ENCODE measurements at places on chromosomes 11 and 22.

GRCh38 chr11:12052676-12053605, 44.5 kb upstream of the DKK3 start:
- H3K4me3 ChIP-seq: no peak overlapping the region
- H3K27ac ChIP-seq: peak overlapping the region; percentile 35
- H3K36me3 ChIP-seq: no peaks in the 10 kb centered on the region
- H3K4me1 ChIP-seq: peaks cover 9% of the 10 kb centered on the region

DNA sequence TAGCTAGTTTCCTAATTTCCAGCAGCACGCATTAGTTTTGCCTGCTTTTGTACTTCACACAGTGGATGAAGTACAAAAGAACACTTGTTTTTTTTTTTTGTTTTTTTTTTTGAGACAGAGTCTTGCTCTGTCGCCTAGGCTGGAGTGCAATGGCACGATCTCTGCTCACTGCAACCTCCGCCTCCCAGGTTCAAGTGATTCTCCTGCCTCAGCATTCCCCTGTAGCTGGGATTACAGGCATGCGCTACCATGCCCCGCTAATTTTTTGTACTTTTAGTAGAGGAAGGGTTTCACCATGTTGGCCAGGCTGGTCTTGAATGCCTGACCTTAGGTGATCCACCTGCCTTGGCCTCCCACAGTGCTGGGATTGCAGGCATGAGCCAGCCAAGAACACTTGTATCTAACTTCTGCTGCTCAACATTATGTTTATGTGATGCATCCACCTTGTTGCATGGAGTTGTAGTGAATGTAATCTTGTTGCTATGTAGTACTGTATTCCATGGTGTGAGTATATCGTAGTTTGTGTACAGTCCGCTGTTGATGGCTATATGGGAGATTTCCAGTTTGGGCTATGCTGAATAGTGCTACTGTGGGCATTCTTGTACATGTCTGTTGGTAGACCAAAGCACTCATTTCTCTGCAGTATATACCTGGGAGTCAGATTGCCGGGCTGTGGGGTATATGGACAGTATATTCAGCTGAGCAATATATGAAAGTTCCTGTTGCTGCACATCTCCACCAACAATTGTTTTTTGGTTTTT, 17.3 kb downstream of the PACS1 start:
- no peaks in the 10 kb centered on the region for H3K27me3 ChIP-seq
- peaks cover 20% of the 10 kb centered on the region for H3K4me1 ChIP-seq
- no peak for DNase-seq

DNA sequence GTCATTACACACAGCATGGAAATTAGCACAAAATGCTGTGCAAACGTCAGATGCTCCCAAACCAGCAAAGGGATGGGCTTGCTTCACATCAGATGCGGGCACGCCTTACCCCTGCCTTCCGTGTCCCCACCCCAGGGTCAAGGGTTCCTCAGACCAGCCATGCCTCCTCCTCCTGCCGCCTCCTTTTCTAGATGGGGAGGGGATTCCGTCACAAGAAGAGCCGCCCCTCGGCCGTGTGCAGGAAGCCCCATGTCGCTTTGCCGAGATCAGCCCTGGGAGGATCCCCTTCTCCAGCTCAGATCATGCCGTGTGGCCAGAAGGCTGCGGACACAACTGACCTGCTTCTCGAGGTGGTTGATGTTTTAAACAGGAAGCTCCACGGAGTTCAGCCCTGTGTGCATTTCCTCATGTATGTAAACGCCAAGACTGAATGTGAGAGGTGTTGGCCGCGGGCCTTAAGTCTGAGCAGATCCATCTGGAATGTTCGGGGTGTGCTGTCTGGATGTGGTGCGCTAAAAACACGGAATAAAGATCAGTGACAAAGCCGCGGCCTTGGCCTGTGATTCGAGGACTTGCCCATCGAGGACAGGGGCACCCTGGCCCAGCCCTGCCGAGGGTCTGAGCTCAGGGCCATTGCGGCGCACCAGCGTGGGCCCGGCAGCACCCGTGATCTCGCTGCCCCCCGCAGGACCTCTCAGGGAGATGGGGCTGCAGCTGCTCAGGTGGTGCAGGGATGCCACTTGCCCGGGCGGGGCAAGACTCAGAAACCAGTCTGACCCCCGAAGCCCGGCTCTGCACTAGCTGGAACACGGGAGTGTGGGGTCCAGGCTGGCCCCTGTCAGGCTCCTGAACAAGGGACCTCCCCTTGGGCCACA, 412.9 kb downstream of the TBC1D22A start:
- no peak overlapping the region for H3K27ac ChIP-seq
- no peaks in the 10 kb centered on the region for H3K4me1 ChIP-seq
- H3K27me3 ChIP-seq: no peaks in the 10 kb centered on the region
- no peak for DNase-seq

DNA sequence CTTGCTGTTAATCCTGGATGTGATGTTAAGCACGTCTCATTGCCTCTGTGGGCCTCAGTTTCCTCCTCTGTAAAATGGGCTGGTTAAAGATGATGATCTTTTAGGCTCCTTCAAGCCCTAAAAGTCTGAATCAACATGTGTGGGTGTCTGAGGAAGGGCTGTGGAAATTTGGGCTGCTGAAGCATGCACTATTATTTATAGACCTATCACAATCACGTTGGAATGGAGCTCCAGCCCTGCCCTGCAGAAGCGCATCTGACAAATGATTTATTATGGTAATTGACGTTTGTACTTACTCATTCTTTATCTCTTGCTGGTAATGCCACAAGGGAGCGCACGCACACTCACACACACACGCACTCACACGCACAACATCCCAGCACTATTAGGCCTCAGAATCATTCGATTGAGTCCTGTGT, 20.4 kb downstream of the P2RX3 start:
- no peaks in the 10 kb centered on the region for H3K27me3 ChIP-seq
- H3K27ac ChIP-seq: no peak overlapping the region
- DNase-seq: no peak
- H3K4me3 ChIP-seq: no peak overlapping the region

DNA sequence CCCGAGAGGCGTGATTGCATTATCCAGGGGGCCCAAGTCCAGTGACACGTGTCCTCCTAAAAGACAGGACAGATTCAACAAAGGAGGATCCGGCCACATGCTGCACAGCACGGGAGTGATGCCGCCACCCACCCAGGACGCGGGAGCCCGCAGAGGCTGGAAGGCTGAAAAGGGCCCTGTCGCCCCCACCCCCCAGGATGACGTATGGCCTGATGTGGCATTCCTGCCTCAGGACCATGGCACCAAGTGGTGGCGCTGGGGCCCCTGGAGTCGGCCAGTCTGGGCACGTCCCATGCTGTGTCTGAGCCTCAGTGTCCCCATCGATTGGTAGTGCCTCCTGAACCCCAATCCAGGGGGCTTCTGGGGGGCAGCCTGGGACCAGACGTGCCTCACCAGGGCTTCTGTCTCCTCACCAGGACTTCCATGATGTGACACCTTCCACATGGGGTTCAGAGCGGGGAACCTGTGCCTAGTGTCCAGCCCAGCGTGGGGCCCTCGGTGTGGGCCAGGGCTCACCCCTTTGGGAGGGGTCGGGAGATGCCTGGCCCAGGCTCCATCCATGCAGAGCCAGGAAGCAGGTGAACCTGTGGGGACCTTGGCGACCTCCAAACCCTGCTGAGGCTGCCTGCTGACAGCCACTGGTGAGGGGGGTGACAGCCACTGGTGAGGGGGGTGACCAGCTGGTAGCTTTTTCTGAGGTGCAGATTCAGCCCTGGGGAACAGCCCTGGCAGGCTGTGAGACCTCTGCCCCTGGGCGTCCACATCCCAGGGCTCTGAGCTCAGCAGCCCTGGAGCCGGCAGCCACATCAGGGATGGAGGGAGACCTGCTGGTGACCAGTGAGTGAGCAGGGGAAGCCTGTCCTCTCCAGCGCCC, 75.3 kb downstream of the KCNQ1 start:
- no peaks in the 10 kb centered on the region for H3K4me1 ChIP-seq
- no peak overlapping the region for H3K27ac ChIP-seq
- H3K36me3 ChIP-seq: no peaks in the 10 kb centered on the region
- no peaks in the 10 kb centered on the region for H3K27me3 ChIP-seq
- no peak for DNase-seq

DNA sequence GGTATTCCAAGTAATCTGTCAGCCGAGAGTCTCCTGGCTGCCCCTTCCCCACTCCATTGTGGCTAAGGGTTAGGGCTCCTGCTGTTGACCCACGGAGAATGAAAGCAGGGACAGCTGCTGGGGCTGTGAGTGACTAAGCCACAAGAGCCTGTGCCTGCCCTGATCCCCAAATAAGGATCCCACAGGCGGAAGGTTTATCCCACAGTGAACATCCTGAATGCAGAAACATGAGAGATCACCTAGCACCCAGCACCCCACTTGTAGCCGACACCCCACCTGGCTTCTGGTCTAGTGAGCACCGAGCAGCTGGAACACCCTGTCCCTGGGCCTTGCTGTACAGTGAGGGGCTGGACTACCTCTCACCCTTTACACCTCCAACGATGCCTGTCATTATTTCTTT, 117.7 kb upstream of the LMO1 start:
- DNase-seq: no peak
- no peak overlapping the region for H3K4me3 ChIP-seq
- H3K4me1 ChIP-seq: no peaks in the 10 kb centered on the region
- no peak overlapping the region for H3K27ac ChIP-seq
- no peaks in the 10 kb centered on the region for H3K36me3 ChIP-seq

DNA sequence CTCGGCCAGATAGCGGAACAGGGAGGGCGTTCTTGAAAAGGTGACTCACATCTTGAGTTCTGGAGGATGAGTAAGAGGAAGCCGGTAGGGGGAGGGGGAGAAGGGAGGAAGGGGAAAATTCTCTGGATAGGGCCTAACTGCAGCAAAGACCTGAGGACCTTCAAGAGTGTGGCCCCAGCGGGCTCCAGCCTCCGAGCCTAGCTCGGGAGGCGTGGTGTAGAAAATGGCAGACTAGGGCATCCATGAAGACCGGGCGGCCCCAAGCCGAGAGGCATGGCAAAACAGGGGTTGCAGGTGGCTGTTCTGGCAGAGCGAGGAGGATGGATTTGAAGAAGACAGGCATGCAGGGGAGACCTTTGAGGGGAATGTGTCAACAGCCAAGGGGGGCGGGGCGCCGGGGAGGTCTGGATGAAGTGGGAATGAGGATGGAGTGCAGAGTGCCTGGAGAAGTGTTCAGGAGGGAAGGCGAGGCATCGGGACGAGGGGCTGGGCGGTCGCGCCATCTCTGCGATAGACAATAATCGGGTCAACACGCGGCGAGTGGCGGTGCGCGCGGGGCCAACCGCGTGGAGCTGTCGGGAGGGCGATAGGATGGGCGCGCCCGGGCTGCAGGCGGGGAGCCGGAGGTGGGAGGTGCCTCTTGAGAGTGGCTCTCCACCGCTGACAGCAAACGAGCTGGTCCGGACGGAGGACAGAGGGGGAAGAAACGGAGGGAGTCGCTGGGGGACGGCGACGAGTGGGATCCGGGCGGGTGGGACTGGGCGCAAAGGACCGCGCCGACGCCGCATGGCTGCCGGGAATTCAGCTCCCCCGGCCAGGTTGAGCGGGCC, 40.0 kb upstream of the CREB3L1 start:
- H3K4me1 ChIP-seq: peaks cover 17% of the 10 kb centered on the region
- DNase-seq: peak; percentile 46
- no peak overlapping the region for H3K27ac ChIP-seq

DNA sequence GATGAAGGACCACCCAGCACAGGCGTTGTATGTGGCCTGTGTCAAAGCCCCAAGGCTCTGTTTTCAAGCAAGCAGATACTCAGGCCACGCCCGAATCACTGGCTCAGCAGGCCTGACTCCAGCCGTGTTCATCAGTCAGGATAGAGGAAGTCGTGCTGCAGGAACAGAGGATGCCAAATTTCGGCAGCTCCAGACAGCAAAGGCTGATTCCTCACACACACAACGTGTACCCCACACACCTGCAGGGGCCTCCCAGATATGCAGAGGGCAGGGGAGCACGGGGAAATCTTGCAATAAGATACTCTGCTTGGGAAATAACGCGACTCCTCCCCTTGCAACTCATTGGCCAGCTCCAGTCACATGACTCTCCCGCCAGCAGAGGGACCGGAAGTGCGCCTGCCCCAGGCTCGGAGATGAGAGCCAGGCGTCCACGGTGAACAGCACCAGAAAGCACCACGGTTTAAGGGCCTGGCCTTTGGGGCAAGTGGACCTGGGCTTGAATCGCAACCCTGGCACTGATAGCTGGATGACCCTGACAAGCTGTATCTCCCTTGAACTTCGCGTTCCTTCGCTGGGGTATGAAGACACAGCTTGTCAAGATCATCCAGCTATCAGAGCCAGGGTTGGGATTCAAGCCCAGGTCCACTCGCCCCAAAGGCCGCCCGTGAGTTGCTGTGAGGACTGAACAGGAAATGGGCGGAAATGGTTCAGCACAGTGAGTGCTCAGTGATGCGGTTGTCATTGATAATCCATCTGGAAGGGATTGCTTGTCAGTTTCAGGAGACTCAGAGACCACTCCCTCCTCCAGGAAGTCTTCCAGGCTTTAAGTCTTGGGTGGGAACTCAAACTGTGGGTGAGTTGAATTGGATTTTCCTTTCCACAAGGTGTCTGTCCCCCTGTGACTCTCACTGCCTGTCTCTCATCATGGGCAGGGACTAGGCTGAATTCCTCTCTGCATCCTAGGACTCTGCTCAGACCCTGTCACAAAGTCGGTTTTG, 88.5 kb downstream of the MYEOV start:
- no peaks in the 10 kb centered on the region for H3K36me3 ChIP-seq
- no peak overlapping the region for H3K4me3 ChIP-seq
- H3K4me1 ChIP-seq: no peaks in the 10 kb centered on the region
- DNase-seq: no peak

GRCh38 chr11:6240781-6241180, 1.9 kb downstream of the CNGA4 start:
- H3K4me3 ChIP-seq: no peak overlapping the region
- no peak for DNase-seq
- no peaks in the 10 kb centered on the region for H3K27me3 ChIP-seq
- H3K4me1 ChIP-seq: no peaks in the 10 kb centered on the region
- H3K27ac ChIP-seq: no peak overlapping the region

DNA sequence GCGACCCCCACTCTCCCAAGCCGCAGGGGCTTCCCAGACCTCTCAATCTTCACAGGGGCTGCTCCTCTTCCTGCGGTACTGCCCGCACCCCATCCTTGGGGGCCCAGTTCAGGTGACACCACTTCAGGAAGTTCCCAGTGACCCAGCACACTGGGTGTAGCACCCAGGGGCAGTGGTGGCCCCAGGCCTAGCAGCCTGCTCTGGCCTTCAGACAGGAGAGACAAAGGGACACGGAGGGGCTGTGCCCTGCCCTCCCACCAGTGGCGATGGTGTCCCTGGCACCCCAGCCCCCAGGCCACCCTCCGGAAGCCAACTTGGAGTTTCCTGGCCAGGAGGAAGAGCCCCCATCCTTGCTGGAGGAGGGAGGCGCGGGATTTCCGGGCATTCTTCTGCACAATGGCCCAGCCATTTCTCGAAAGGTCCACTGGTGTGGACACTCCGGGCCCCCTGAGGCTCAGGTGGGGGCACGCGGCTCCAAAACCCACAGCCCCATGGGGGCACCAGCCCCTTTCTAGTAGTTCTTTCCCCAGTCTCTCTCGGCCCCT, 978 bp upstream of the CLDN5 start:
- H3K27me3 ChIP-seq: no peaks in the 10 kb centered on the region
- no peak for DNase-seq
- H3K36me3 ChIP-seq: no peaks in the 10 kb centered on the region
- H3K4me1 ChIP-seq: peaks cover 10% of the 10 kb centered on the region
- H3K27ac ChIP-seq: no peak overlapping the region

GRCh38 chr11:81839016-81839415, 894.6 kb downstream of the FAM181B start:
- no peaks in the 10 kb centered on the region for H3K27me3 ChIP-seq
- no peak for DNase-seq
- H3K4me1 ChIP-seq: peaks cover 10% of the 10 kb centered on the region

GRCh38 chr11:108713076-108713790, 48.4 kb downstream of the DDX10 start:
- DNase-seq: no peak
- H3K36me3 ChIP-seq: peaks cover 11% of the 10 kb centered on the region
- H3K27ac ChIP-seq: no peak overlapping the region
- no peak overlapping the region for H3K4me3 ChIP-seq

Data from thoracic aorta (tissue), 2 donors.